Omental fat pad (tissue), 4 donors: ENCODE measurements at places on chromosomes 5 and 9.
A peak's percentile ranks its signal among the peaks of the same experiment; 100 is the strongest.

GRCh38 chr5:35683466-35683865 lies 65.8 kb downstream of the SPEF2 start:
- DNase-seq = no peak

DNA sequence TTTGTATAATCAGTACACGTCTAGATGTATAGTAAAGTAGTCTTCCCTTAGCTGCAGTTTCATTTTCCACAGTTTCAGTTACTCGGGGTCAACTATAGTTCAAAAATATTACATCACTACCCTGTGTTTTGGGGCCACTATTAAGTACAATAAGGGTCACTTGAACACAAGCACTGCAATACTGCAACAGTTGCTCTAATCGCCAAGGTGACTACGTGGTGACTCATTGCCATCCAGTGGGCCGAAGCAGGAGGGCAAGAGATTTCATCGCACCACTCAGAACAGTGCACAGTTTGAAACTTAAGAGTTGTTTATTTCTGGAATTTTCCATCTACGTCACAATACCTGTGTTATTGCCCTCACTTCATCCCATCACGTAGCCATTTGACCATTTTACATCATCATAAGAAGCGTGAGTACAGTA lies at the start of gene ARL14EPL:
Gene ARL14EPL (plus strand): TSS at position 379 of the 424 bp plus-strand sequence. CDS start 18,994 bp downstream, outside the sequence.
- peak; percentile 27 for DNase-seq

DNA sequence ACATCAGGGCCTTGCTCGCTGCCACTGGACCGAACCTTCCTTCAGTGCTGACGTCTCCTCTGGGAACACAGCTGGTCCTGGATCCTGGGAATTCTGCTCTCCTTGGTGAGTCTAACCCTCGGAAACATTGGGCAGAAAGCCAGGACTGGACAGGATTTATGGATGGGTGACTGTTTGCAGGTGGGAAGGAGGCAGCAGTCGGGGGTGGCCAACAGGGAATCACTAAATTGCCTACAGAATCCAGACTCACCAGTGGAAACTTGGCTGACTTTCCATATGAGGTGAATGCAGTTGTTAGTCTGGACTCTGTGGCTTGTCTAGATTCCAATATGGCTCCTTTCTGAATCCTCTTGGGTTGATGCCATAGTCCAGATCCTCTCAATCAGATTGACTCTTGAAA lies 203.1 kb downstream of the SAXO1 start:
- no peak for DNase-seq

GRCh38 chr5:90193185-90193822 lies 216.3 kb downstream of the CETN3 start:
- no peak for DNase-seq

DNA sequence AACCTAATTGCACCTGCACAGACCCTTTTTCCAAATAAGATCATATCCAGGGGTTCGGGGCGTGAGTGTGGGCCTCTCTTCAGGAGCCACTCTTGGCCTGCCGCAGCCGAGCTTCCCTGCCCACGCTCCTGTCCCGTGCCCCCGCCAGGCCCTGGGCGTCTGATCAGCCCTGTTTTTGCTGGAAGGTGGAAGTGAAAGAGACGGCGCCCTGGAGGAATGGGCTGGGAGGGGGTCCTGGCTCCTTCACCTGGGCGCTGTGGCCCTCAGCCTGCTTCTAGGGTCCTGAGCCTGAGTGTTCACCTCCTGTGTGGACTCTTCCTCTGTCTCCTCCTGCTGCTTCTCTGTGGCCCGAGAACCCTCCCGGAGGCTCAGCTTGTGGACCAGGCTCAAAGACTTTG lies 11.2 kb upstream of the COL5A1 start:
- no peak for DNase-seq

GRCh38 chr5:135996611-135997010 lies 32.2 kb upstream of the TGFBI start:
- DNase-seq = no peak

DNA sequence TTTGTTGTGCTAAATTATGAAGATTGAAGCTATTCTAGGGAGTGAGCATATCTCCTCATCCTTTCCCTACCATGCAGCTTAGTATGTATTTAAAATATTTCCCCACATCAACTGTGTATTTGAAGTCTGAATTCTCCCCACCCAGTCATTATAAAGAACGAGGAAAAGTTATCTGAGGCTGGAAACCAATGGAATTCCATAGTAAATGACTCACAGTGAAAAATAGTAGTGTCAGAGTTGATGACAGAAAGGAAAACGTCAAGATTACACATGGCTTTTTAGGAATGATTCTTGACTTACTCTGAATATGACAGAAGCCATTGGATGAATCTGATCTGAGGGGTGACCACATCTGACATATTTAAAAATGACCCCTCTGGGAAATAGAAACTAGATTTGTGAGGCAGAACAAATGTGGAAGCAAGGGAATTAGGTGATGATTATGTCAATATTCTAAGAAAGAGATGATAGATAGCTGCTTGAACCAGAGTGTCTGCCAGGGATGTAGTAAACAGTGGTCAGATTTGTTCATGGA lies 1768.9 kb upstream of the CDH9 start:
- no peak for DNase-seq

GRCh38 chr9:95497772-95498171 lies 19.0 kb downstream of the PTCH1 start:
- no peak for DNase-seq

DNA sequence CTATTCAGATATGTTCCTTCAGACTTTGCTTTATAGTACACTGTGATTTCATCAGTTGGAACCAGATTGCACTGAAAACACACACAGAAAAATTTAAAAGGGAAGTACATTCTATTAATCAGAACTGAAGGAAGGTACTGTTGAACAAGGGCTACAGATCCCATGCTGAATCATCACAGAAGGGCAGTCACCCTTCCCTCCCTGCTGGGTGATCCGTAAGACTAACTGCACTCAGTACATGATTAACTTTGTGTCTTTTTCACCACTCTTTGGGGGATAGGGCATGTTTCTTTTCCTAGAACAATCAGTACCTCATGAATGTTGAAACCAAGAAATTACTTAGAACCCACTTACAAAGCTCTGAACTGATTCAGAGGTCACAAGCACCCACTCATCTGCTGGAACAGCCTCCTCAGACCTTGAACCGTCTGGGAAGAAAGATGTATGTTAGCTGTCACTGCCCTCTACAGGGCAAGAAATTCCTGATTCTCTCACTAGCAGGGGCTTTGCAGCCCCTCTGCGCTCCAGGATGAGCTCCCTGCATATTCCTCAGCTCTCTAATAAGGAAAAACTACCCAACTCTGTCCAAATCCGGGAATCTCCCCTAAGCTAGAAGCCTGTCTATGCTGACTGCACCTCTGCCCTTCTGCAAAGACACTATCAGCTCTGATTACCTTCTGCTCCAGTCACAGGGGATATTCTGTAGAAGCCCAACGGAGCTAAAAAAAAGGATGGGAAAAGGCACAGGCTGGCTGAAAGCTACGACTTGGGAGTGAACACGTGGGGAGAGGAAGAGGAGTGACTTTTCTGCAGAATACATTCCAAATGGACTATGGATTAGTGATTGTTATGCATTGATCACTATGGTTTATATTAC lies 51.0 kb downstream of the IARS1 start:
- DNase-seq = no peak

DNA sequence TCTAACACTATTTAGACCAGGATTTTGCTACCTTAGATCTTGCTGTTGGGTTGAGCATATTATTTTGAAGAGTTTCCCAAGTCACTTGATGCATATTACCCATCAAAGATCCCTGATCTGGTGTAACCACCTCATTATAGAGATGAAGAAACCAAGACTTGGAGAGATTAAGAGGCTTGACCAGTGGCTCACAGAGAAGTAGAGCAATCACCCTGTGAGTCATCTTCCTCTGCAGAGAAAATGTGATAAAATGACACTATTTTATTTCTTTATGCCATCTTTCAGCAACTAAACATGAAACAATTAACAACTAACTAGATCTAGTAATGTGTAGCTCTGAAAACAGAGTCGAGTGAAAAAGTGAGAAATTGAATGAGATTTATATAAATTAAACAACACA lies 76.1 kb downstream of the KIF4B start:
- DNase-seq = no peak

GRCh38 chr5:179194201-179194910 lies 134.2 kb downstream of the ZNF354C start:
- DNase-seq = no peak

DNA sequence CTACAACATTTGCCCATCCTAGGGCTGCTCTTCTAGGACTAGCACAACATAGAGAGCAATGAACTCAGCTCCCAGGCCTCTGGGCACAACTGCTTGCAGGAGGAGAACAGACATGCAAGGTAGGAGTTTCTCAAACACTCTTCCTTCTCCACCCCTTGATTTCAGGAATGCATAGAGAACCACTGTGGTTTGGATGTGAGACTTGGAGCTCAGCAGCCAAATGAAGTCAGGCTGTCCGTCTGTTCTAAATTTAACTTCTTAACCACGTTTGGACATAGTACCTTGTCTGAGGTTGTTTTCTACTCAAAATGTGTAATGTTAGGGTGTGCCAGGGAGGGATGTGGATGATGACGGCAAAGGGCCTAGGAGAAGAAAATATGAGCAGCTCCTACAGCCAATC lies 515.1 kb upstream of the TNC start:
- DNase-seq = no peak

- DNase-seq = no peak
Observed at GRCh38 chr9:36063804-36064447, 27.2 kb downstream of the RECK start.

DNA sequence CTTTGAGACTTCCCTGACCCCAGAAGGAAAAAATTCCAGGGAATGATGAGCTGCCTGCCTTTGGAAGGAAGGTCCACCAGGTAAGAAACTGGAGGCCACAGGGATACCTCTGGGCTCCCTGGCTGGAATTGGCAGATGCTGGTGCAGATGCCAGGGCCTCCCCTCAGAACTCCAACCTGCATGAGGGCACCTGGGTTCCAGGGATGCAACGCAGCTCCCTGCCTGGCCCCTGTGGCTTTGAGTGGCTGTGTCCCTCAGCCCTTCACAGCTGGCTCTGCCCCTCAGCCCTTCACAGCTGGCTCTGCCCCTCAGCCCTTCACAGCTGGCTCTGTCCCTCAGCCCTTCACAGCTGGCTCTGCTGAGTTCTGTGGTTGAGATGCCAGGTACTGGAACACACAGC lies 13.9 kb downstream of the KCNMB1 start:
- no peak for DNase-seq

GRCh38 chr9:126822278-126822677 lies 17.4 kb downstream of the ZBTB43 start:
- no peak for DNase-seq

DNA sequence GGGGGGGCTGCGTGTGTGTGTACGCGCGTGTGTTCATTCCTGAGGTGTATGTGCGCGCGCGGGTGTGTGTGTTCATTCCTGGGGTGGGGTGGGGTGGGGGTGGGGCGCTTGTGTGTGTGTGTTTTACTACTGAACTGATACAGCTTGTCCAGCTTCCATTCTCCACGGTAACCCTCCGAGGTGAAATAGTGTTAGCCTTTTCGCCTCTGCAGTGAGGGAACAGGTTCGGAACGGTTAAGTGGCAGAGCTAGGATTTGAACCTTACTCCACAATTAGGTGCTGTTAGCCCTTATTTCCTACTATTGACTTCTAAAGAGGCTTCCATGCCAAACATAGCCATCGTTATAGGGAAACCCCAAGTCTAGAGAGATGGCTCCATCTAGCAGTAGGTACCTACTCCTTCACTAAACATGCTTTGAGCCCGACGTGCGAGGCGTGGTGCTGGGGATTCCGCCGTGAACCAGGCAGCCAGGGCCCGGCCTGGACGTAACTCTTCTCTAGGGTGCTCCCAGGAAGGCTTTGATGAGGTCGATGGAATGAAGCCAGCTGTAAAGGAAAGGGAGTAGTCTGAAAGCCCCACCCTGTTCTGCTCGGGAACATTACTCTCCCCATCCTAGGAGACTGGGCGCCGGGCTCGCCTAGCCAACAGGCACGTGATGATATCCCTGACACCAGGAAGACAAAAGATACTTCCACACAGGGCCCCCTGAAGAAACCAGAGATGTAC lies 782 bp upstream of the SKP1 start:
- peak; percentile 35 for DNase-seq

DNA sequence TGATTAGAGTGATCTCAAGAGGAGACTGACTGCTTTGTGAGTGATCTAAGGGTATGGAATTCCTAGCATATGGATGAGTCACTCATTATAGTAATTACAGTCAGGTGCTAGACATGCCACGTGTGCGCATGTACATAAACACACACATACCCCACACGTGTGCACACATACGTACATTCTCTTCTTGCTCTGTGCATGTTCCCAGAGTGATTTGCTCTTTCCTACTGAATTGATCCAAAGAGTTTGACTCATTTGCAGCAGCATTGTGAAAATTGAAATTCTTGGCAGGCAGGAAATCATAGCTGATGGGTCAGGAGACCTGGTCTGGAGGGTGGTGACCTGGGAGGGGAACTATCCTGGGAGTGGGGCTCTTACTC lies 63.8 kb downstream of the ANGPTL2 start:
- no peak for DNase-seq

- peak; percentile 84 for DNase-seq
Observed at GRCh38 chr9:137302118-137302448, at the start of gene NRARP. Gene NRARP, minus strand, starts transcription at chr9:137302271. Its CDS starts 343 bp downstream, at chr9:137301928.

GRCh38 chr9:100992632-100993031 lies 35.9 kb upstream of the PLPPR1 start:
- no peak for DNase-seq

DNA sequence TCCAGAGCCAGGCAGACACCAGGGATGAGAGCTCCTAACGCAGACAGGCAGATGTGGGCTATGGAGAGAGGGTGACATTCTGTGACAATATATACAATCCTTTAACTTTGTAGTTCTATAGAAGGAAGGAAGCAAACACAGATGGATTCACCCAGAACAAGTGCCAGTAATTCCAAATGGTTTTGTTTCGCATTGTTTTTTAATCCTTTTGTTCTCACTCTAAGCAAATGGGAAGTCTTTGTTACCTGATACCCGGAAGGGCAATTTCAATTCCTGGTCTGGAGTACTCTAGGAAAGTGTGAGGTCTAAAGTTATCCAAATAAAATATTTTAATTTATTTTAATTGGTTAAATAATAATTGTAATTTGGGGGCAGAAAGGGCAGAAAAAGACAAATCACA lies 2.5 kb downstream of the FRMD3 start:
- DNase-seq = no peak

GRCh38 chr9:71302776-71303175 lies 181.4 kb upstream of the TRPM3 start:
- DNase-seq = no peak
